ENCODE measurements at places on chromosomes 3 and 15. TPM values are rescaled to one million over a fixed set of nuclear protein-coding genes. Genes with fewer than 3 reads are reported as not detected.

TUSC7 gene
- not detected for total RNA-seq

MYRIP gene
- not detected for total RNA-seq

ADAMTS7 gene
- total RNA-seq, result not detected

TMC3 gene
- not detected for total RNA-seq

GOLGA6C gene
- 0.21 TPM for total RNA-seq

MYL3 gene
- total RNA-seq, result not detected

SI gene
- total RNA-seq, result not detected

LRRC34 gene
- total RNA-seq, result 0.73 TPM

GOLGA6B gene
- not detected for total RNA-seq

LDHAL6B gene
- total RNA-seq, result not detected

KCNH8 gene
- total RNA-seq, result 1.0 TPM

ADAMTS17 gene
- total RNA-seq, result 7.6 TPM

PAK6 gene
- total RNA-seq, result 0.42 TPM

CTSH gene
- total RNA-seq, result 280 TPM

LINS1 gene
- total RNA-seq, result 116 TPM

MYH15 gene
- 0.84 TPM for total RNA-seq

CAV3 gene
- not detected for total RNA-seq

CCDC33 gene
- total RNA-seq, result not detected

Measured in mononuclear cell (primary cell).